Stimulated activated CD8-positive, alpha-beta memory T cell treated with anti-CD3 and anti-CD28 coated beads, Interleukin-15, amount 100 ng/mL, for 1 hour (primary cell): ENCODE measurements at places on chromosomes 11 and 22.

DNA sequence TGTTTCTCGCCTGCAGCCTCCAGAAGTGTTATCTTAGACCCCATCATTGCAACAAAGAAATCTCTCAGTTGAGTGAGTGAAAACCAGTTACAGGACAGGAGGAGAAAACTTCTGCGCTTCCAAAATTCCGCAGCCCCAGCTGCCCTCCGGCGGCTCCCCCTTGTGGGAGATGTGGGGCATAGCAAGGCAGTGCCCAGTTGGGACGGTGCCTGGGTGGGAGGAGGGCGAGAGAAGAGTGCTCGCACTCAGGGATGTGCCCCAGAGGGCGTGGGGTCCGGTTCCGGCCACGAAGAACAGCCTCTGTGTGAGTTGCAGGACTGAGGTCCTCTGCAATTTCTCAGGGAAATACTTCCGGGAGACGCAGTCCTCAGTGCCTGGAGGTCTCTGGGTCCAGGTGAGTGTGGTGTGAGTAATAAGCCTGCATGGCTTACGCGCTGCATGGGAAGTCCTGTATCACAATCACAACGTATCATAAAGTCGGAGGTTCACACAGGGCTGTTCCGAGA is 87.0 kb upstream of the BLID start:
- no peak for DNase-seq

GRCh38 chr11:17742019-17742418 is 7.4 kb downstream of the KCNC1 start:
- DNase-seq, result no peak

DNA sequence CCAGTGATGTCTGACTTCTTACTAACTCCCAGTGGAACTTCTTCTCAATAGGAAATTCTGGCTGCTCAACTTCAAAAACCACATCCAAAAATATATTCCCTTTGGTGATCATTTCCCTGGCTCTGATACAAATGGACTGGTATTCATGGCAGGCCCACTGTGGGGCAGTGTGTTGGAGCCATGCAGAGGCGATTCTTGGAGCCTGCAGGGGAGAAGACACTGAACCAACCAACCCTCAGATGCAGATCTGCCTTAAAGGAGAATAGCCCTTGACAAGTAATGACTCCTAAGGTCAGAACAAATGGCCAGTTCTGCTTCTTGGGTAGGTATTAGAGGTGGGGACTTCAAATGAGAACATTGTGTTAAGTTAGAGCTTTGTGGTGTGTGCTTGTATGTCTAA is 12.2 kb downstream of the OR4D9 start:
- no peak for DNase-seq

DNA sequence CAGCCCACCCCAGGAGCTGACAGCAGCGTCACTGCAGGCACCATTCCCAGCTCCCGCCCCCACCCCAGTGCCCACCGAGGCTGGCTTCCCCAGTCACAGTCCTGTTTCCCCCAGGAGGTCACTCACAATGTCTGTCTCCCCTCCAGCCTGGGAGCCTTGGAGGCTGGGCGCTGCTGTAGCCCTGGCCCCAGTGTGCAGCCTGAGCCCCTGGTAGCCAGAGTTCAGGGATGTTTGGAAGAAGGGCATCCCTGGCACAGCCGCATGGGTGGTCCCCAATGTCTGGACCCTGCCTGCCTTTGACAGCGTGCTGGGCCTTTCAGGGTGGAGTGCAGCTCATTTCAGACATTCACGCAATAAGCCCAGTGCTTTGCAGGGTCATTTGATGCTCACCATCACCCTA is 4.3 kb downstream of the CAPN5 start:
- no peak for DNase-seq

DNA sequence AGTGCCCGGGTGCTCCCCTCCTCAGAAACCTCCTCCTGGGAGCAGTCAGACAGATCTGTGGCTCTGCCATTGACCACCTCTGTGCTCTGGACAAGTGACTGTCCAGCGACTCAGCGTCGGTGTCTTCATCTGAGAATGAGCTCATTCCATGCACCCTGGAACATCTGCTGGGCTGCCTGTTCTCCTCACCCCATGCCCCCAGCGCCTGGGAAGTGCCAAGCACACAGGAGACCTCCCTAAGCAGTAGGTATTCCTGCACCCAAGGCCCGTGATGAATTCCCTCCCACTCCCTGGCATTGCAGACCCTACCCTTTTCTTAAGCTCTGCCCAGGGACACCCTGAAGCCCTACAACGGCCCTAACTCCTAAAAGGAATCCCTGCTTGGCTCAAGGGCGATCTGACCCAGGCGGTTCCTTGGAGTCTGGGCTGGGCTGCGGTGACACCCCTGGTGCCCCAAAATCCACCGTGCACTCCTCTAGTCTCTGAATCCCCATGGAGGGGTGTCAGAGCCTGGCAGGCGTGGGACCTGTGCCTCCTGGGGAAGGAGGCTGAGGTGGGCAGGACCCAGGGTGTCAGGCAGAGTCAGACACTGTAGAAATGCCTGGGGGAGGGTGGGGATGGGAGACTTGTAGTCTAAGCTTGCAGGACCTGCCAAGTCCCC is 92.0 kb downstream of the CEP164 start:
- DNase-seq, result no peak

DNA sequence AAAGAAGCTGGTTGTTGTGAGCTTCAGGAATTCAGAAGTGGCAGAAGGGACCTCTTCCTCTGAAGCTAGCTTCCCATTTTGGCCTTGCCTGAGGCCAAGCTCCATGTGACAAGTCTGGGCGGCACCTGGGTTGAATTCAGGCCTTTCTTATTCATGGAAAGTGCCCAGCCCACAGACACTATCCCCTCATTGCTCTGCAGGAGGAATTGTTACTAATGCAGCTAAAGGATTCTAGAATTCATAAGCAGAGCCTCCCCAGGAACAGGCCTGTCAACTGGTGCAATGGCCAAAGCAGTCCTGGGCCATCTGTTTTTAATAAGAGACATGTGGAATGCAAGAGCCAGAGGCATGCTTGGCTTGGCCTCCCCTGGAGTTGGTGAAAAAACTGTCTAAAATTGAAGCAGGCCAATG is 71.4 kb downstream of the SLC1A2 start:
- no peak for DNase-seq

- DNase-seq, result no peak
Observed at GRCh38 chr11:119469506-119469905, 46.5 kb upstream of the THY1 start.

DNA sequence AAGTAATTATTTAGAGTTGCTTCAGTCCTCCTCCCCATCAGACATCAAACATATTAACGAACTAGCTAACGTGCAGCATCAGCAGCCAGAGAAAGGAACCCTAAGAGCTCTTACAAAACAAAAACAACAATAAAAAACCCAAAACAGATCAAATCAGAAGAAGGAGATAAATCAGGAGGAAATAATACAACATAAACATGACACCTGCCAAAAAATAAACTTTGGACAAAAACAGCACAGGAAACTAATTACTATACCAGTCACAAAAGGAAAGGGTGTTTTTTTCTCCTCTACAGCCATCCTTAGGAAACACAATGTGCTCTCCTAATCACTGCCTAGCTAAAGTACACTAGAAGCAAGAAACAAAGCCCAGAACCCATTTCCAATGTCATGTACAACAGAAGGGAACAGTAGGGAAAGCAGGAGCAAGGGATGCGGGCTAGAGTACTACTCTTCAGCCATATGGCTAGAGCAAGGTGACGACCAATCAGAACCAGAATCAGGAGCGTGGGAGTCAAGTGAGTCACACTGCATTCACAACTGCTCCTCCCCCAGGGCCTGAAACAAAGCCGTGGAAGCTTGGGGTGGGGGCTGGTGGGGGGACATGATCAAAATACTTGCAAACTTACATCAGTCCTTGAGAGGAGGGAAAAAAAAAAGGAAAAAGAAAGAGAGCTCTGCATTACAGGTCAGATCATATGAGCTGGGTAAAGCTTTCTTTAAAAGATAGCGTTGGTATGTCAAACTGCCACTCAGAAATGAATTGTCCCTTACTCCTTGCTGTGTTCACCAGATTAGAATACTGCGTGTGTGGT is 60.4 kb downstream of the LARGE2 start:
- no peak for DNase-seq

DNA sequence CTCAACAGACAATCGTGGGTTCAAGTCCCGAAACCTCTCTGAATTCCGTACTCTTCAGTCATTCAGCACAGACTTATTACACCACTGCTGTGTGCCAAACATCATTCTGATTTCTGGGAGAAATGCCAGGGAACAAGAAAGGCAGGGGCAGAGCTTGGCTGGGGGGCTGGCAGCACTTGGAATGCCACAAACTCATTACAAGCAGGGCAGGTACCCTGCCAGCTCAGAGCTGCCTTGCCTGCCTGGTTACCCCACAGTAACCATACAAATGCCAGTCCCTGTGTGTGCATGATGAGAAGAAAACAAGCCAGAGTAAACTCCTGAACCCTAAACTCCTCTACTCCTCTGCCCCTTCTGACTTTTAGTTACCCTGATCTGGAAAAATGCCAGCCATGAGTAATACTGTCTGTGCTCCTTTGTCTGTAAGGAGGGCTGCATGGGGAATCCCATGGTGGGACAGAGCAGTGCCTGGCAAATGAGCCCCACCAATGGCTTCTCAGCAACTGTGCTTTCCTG is 6.9 kb upstream of the RAD9A start:
- DNase-seq, result no peak

- DNase-seq, result no peak
Observed at GRCh38 chr11:68049509-68050370, 10.9 kb downstream of the TCIRG1 start.

DNA sequence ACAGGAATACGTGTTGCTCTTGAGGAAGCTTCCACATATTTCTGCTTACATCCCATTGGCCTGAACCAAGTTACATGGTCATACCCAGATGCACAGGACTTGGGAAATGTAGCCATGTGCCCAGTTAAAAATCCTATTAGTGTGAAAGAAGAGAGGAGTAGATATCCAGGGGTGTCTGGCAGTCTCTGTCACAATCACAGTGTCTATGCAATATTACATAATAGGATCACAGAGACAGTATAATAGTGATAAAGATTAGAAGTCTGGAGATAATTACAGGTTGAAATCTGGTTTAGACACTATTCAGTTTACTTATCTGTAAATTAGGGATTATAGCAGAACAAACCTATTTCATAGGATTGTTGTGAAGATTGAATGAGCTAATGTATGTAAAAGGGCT is 62.6 kb upstream of the SLC6A5 start:
- DNase-seq, result no peak

- DNase-seq, result no peak
Observed at GRCh38 chr11:97009613-97010012, 619.8 kb downstream of the JRKL start.

- no peak for DNase-seq
Observed at GRCh38 chr11:126857860-126858808, 142.4 kb downstream of the KIRREL3 start.

- DNase-seq, result no peak
Observed at GRCh38 chr11:74141241-74141695, 29.5 kb downstream of the C2CD3 start.

DNA sequence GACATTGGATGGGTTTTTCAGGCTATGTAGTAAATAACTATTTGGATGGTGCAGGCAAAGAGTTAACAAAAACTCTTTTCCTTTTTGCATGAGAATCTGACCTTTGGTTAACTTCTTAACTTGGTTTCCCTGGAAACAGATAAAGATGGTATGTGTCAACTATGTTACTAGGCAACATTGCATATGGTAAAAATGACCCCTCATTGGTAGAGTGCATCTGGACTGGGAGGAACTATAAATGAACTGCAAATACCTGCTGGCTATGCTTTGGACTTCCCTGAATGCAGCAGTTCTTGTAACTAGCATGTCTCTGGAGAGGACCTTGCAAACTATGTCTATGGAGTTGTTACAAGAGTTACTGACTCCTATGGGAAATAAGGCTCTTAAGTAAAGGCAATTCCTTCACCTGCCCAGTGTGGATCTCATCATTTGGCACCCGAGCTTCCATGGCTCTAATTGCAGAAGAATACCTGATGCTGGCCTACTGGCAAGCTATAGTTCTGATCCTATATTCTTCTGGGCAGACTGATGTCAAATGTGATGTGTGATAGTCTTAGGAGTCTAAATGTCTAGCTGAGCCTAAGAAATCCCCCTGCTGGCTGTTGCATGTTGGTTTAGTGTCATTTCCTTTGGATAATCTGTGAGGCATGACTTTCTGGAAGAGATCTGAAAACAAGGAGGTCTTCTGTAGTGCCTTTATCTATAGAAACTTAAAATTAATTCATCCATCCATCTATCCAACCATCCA is 126.7 kb upstream of the MTMR2 start:
- no peak for DNase-seq

- no peak for DNase-seq
Observed at GRCh38 chr22:46088541-46089311, 61.6 kb upstream of the PPARA start.

GRCh38 chr11:100543386-100543785 is 143.7 kb upstream of the ARHGAP42 start:
- no peak for DNase-seq

DNA sequence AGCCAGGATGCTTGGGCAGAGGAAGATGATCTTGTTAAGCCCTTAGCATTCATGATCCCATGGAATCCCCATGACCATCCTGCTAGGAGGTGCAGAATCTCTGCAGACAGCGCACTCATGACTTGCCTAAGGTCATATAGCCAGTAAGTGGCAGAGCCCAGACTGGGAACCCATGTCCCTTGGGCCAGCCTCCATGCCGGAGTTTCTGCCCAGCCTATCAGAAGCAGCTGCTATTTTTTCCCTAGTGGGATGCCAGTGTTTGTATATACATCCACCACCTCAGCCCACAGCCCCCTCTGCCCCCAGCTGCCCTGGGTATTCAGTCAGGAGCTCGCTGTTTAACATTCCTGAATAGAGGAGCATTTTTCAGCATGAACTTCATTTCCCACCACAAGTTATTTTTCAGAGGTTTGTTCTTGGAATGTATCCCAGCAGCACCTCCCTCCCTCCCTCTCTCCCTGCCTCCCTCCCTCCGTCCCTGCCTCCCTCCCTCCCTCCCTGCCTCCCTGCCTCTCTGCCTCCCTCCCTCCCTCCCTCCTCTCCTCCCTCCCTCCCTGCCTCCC is 34.4 kb upstream of the SUSD2 start:
- DNase-seq, result no peak

DNA sequence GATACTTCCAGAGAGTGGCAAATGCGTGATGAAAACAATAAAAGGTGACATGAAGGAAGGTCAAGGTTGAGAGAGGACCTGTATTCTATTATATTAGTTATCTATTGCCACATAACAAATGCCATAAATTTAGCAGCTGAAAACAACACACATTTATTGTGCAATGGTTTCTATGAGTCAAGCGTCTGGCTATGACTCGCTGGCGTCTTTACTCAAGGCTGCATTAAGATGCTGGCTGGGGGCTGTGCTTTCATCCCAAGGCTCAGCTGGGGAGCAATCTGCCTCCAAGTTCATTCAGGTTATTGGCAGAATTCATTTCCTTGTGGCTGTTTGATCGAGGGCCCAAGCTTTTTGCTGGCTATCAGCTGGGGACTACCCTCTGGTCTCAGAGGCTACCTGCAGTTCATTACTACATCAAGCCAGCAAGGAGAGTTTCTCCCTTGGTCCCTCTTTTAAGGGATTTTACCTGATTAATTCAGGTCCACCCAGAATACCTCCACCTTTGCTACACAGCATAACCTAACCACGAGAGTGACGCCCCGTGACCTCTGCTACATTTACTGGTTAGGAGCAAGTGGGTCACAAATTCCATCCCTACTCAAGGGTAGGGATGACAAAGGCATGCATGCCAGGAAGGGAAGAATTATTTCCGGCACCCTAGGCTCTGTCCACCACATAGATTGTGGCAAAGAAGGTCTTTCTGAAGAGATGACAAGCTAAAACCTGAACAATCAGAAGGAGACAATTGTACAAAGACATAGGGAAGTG is 549.1 kb downstream of the MN1 start:
- DNase-seq, result no peak
